ENCODE measurements at places on chromosomes 5 and 9.

DNA sequence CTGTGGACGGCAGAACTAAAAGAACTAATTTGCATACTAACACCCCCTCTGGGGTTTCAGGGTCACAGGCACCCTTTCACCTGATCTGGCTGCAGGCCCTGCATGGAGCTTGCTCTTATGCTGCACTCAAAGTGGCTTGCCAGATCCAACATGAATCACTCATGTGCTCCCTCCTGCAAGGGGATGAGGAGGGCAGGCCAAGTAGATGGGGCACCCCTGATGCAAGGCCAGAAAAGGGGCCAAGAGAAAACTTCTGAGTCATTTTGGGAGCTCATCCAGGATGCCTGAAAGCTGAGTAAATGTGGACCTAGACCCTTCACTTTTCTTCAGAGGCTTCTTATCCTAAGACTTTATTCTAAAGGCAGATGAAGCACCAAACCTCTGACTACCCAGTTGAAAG, 558.5 kb upstream of the PTGER4 start:
- no peak for DNase-seq

DNA sequence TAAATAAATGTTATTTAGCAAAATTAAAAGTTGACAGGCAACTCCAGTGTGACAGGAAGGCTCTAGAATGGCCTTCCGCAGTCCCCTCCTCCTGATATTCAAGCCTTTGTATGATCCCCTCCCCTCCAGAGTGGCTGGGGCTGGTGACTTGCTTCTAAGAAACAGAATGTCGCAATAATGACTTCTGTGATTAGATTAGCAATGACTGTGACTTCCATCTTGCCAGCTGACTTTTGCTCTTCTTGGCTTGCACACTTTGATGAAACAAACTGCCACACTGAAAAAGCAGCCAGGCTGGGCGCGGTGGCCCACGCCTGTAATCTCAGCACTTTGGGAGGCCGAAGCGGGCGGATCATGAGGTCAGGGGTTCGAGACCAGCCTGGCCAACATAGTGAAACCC, 106.5 kb upstream of the LARP1 start:
- no peak for DNase-seq

- no peak for DNase-seq
Measured at GRCh38 chr5:107359916-107360234, 310.9 kb downstream of the EFNA5 start.

DNA sequence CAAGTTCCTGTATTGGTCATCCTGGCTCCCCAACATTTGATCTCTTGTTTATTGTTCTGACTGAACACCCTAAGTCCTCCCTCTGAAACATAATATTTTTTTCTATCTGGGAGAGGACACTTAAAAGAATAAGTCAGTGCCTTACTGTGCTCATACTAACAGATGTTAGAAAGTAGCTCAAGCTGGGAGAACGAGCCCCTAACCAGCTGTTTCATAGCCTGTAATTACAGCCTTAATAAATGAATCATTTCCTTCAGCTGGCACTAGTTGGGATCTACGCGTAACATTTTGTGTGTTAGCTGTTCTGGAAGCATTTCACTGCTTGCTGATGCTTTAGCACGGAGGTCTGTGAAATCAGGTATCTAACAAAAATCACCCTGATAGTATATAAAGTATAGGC, 345.9 kb upstream of the RIOK2 start:
- DNase-seq = no peak

DNA sequence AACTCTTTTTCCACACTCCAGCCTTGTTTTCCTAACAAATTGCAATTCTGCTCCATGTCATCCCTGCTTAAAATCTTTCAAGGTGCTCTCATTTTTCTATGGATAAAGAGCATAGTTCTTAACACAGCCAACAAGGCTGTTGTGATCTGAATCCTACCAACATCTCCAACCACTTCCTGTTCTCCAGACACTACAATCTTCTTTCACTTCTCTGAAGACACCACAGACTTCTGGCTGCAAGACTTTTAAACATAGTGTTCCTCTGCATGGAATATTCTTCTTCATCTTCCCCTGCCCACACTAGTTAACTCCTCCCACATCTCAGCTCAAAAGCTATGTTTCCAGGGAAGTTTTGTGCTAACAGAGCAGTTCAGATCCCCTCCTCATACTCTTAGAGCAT, 404.8 kb downstream of the MAN2A1 start:
- DNase-seq = no peak

DNA sequence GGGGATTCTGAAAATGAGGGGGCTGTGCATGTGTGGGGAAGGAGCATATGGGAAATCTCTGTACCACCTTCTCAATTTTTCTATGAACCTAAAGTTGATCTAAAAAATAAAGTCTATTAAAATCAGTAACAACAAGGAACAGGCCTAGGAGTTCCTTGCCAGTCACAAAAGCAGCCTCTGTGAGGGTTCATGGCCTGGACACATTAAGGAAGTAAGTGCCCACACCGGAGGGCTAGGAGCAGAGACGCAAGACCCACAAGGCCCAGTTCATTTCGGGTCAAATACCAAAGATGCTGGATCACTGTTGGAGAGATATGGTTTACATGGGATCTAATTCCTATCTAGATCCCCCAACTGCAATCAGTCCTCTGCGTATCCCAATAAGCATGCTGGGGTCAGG, 88.4 kb downstream of the SEMA4D start:
- no peak for DNase-seq

DNA sequence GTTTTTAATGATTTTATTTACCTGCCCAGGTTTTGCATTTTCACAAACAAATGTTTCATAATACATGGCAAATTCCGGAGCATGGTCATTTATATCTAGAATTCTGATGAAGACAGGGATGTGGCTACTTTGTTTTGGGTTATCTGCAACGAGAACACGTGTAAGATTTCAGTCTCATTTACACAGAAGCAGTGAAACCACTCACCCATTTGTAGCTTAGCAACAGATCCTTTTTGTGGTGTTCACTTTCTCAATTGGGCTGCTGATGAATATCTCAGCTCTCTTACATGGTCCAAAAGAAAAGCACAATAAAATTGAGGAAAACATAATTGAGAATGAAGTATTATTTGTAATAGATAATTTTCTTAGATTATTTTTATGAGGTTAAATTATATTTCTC, 148.6 kb downstream of the CDH9 start:
- no peak for DNase-seq

- DNase-seq = no peak
Measured at GRCh38 chr9:18480662-18481093, 6.7 kb downstream of the ADAMTSL1 start.

DNA sequence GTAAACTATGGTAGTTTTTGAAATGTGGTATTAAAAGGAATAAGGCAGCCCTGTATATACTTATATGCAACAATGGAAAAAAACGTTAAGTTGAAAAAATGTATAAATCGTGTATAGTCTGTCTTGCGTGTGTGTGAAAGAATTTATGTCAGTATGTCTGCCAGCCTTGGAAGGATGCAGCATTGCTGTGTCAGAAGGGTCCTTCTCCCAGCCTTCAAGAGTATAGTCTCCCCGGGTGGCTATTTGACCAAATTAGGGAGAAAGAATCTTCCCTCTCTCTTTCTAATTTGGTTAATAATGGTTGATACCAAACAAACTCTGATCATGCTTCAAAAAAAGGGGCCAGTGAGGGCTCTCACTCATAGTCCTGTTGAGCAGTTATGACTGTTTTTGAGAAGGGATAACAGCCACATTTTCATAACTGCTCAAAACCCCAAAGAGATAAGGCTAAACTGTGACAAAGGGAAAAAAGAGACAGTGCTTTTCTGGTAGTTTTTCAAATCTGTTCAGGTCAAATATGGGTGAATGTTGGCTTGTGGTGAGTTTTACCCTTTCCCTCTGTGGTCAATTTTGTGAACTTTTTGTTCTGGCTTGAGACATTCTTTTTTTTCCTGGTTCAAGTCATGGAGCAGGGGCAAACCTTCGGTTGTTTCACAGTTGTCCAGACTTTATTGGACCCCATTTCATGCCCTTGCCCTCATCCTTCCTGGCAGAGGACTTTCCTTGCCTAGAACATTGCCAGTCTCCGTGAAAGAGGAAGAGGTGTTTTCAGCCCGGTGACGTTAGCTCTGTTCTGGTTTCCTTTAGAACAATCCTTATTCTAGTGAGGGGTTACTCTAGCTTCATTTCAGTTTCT, 21.0 kb downstream of the SNX30 start:
- no peak for DNase-seq

- no peak for DNase-seq
Measured at GRCh38 chr9:112884101-112884500, 6.6 kb downstream of the SLC46A2 start.
